Left cardiac atrium (tissue), 4 donors: ENCODE measurements at places on chromosomes 3 and 15. TPM values are rescaled to one million over a fixed set of nuclear protein-coding genes. Genes with fewer than 3 reads are reported as not detected.

ROPN1 gene
- not detected for total RNA-seq

MST1R gene
- total RNA-seq = 1.7 TPM

UBAP1L gene
- total RNA-seq = 2.1 TPM

ABCC5 gene
- 69.2 TPM for total RNA-seq

MAN2C1 gene
- 102 TPM for total RNA-seq

HHATL gene
- total RNA-seq = 431 TPM

GOLGA6L10 gene
- 0.15 TPM for total RNA-seq

LTK gene
- 0.68 TPM for total RNA-seq

RBM6 gene
- total RNA-seq = 38.2 TPM

TRIM71 gene
- not detected for total RNA-seq

ARL14 gene
- total RNA-seq = not detected

ARPIN gene
- total RNA-seq = 10.2 TPM

CADPS gene
- total RNA-seq = 29.0 TPM

DALRD3 gene
- total RNA-seq = 9.8 TPM

CRTC3 gene
- total RNA-seq = 29.4 TPM

GANC gene
- 18.0 TPM for total RNA-seq

EPHB3 gene
- 1.6 TPM for total RNA-seq

CPNE4 gene
- 7.6 TPM for total RNA-seq

STAB1 gene
- 169 TPM for total RNA-seq

CMTM8 gene
- 5.7 TPM for total RNA-seq

CFAP91 gene
- total RNA-seq = 0.58 TPM

IGF2BP2 gene
- total RNA-seq = 14.2 TPM

TMIE gene
- 0.44 TPM for total RNA-seq

HLTF gene
- 25.0 TPM for total RNA-seq

ROBO2 gene
- 3.4 TPM for total RNA-seq

RASL12 gene
- 63.3 TPM for total RNA-seq

SLC9C1 gene
- 0.26 TPM for total RNA-seq

KLHL40 gene
- 0.86 TPM for total RNA-seq

LYSMD4 gene
- total RNA-seq = 7.8 TPM

UQCC5 gene
- 52.9 TPM for total RNA-seq

RTP3 gene
- not detected for total RNA-seq

ALCAM gene
- total RNA-seq = 7.4 TPM

ITPKA gene
- 1.6 TPM for total RNA-seq

ZCWPW2 gene
- 2.5 TPM for total RNA-seq

PLCL2 gene
- 38.6 TPM for total RNA-seq

WDR72 gene
- total RNA-seq = 0.10 TPM

STAG1 gene
- total RNA-seq = 27.9 TPM

ATP13A4 gene
- 0.47 TPM for total RNA-seq

BLOC1S6 gene
- total RNA-seq = 37.0 TPM

TAMM41 gene
- total RNA-seq = 9.4 TPM

GRAMD2A gene
- total RNA-seq = not detected

PLA2G4E gene
- total RNA-seq = 0.16 TPM

PAQR5 gene
- 0.62 TPM for total RNA-seq

COMMD4 gene
- 35.5 TPM for total RNA-seq

SAXO2 gene
- 2.7 TPM for total RNA-seq

PLAAT1 gene
- total RNA-seq = 5.9 TPM

PTPRG gene
- 46.9 TPM for total RNA-seq

CPNE9 gene
- total RNA-seq = 0.10 TPM

SEMA3G gene
- 13.7 TPM for total RNA-seq

HYAL1 gene
- 26.6 TPM for total RNA-seq

LRRIQ4 gene
- total RNA-seq = not detected

CRYGS gene
- total RNA-seq = 2.0 TPM

ZBED2 gene
- total RNA-seq = not detected

GOLGA6A gene
- total RNA-seq = not detected

NEK10 gene
- 6.1 TPM for total RNA-seq
